ENCODE measurements at places on chromosomes 12 and 14.
A peak's percentile ranks its signal among the peaks of the same experiment; 100 is the strongest.

GRCh38 chr14:56092763-56093162 lies 25.4 kb upstream of the PELI2 start:
- no peak for DNase-seq

DNA sequence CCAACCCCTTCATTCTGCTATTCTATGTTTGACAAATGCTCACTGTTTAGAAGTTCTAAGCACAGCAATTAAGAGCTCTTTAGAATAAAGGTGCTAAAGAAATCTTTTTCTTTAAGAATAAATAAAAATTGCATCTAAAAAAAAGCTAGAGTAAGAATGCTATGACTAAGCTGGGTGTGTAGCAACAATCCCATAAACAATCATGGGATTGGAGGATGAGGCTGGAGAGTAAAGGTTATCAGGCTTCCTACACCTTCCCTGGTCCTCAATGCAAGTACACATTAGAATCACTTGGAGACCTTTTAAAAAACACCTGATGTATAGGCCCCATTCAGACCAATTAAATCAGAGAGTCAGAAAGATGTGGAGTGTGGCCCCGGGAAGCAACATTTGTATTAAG lies 88.3 kb downstream of the CIT start:
- no peak for DNase-seq

- DNase-seq: no peak
These were observed 37.1 kb downstream of the CLIP1 start for GRCh38 chr12:122385171-122386016.

- no peak for DNase-seq
These were observed 17.2 kb downstream of the RILPL1 start for GRCh38 chr12:123516216-123516780.

DNA sequence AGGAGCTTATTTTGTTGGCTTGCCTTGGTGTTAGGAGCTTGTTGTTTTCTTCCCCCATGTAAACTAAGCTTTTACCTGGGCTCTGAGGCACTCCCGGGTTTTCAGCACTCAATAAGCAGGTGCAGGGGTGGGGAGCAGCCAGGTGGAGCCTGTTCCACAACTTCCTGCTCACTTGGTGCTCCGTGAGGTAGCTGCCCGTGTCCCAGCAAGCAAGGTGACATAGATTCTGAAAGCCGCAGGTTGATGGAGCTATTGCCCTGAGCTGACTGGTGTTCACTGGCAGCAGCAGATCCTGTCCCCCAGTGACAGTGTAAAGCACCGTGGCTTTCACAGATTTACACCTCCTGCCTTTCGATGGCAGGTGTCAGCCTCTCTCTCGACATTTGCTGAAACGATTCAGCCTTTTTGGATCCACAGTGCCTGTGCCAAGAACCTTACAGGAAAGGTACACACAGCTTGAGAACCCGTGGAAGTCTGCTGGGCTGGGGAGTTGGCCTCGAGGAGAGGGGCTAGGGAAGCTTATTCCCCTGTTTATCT lies 295.7 kb upstream of the FKBP4 start:
- DNase-seq: no peak

GRCh38 chr14:22897357-22897756 lies 14.3 kb downstream of the REM2 start:
- no peak for DNase-seq

DNA sequence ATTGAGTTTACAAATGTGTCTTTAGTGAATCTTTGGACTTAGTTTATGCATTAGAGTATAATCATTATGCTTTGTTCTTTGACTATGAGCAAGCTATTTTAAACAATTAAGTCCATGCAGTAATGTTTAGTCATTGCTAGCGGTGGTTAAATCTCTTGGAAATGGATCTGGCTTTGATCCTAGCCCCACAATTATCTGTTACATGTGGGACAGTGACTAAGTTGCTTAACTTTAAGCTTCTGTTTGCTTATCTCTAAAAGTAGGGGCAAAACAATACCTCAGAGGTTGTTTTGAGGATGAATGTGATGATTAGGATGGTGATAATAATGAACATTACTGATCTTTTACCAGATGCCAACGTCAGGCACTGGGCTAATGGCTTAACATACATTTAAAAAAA lies 124.2 kb downstream of the NPAS3 start:
- no peak for DNase-seq

DNA sequence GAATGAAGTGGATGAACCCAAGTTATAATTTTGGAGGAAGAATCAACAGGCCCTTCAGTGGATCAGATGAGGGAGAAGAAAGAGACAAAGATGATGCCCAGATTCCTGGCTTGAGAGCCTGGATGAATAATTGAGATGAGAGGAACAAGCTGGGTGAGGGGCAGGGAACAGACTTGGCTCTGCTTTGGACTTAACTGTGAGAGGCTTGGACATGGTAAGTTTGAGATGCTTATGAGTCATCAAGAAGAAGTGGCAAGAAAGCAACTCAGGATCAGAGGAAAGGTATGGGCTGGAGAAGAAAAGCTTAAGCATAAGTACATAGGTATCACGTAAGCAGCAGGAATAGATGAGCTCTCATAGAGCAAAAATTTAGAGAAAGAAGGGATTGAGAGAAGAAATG lies 55.3 kb downstream of the FIGNL2 start:
- DNase-seq: no peak

DNA sequence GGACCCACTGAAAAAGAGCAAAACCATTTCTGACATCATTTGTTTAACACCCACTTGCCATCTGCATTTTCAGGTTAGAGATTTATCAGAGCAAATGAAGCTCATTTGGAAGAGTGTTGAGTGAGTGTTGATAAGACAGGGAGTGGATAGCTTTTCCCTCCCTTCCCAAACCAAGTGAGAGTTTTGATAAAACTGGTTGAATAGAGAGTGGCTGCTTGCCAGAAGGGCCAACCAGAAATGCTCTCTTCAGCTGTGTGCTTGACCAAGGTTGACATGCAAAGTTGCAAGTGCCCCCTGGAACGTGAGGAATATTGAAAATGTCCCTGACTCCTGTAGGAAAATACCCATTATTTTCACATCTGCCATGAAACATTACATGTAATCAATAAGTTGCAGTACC lies 1487.0 kb upstream of the FLRT2 start:
- no peak for DNase-seq

DNA sequence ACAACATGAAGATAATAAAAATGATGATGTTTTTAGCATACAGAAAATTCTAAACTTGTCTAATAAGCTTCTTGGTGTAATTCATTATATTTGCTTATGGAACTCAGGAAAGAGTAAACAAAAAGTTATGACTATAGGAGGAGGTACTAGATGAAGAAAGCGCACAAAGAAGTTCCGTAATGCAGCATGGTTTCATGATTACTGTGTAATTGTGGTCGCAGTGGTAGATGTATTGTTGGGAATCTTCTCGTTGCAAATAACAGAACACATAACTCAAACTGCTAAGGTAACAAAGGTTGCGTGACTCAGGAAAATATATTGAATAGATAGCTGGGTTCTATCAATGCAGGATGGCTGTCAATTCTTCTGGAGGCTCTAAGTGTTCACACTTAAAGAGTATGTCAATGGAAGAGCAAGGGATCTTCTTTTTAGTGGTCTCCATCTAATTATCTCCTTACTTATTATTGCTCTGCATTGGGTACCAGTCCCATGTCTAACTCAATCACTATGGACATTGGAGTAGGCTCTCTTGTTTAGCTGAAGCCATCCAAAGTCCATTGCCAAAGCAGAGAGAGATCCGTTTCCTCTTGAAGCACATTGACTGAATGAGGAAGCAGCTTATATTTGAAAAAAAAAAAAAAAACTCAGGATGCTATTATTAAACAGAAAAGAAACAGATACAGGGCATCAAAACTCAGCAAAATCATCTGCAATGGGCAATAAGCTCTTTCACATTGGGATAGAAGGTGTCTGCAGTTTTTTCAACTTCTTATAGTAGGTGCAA lies 283.4 kb upstream of the ATP2B1 start:
- DNase-seq: no peak

DNA sequence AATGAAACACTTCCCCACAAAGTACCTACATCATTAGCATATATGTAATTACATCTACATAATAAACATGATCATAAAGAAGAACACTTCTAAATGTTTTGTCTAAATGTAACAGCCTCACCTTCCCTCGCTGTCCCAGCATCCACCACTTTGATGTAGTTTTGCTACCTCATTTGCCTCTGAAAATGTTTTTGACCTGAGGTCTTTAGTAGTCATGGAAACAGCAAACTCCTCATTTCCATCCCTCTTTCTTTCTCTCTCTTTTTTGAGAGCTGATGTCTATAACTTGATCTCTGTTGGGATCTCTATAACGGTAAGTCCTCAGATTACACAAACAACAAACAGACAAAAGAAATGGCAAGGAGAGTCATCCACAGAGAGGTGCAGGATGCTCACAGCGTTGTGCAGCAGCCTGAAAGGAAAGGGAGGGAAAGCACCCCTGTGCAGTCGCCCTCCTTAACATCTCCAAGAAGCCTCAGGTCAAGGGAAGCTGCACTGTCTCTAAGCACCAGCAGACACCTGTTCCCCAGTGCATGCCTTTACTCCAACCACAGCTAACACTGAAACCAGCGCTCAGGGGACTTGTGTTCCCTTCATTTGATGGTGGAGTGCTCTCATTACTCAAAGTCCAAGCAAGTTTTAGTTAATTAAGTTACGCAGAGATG lies 268.7 kb downstream of the TMEM132D start:
- no peak for DNase-seq

DNA sequence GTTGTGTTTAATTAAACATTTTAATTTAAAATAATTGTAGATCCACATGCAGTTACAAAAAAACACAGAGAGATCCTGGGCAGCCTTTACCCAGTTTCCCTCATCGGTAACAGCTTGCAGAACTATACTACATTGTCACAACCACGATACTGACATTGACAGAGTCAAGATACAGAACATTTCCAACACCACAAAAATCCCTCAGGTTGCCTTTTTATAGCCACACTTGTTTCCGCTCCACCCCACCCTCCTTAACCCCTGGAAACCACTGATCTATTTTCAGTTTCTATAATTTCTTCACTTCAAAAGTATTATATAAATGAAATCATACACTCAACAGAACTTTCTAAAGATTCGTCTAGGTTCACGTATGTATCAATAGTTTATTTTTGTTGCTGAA lies 458.8 kb upstream of the SOX5 start:
- no peak for DNase-seq

DNA sequence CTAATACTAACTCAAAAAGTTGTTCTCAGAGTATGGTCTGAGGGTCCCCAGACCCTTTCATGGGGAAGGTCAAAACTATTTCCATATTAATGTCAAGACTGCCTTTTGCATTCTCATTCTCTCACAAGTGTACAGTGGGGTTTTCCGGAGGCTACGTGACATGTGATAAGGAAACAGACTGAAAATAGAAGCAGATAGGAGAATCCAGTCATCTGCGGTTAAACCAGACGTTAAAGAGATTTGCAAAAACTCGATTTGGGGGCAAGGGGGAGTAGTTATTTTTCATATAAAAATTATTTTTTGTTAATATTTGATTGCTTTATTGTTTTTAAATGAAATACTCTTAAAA lies 1.0 kb upstream of the NAP1L1 start:
- peak; percentile 53 for DNase-seq

- DNase-seq: no peak
These were observed 21.0 kb upstream of the PLEKHG3 start for GRCh38 chr14:64683264-64683663.

GRCh38 chr12:89949457-89950195 lies 241.0 kb upstream of the ATP2B1 start:
- DNase-seq: peak; percentile 36

DNA sequence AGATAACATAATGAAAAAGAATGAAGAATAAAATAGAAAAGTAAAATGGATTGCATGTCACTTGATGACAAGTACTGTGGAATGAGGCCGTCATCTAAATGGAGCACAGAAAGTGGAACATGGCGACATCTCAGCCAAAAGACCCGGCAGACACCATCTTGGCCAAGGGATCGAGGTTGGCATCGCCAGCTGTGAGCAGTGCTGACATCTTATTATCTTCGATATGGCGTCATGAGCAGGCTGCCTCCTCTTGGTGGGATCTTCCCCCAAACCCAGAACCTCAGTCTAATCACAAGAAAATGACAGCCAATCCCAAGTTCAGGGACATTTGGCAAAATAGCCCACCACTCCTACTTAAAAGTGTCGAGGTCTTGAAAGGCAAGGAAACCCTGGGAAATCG lies 15.1 kb downstream of the SERPINA5 start:
- no peak for DNase-seq

DNA sequence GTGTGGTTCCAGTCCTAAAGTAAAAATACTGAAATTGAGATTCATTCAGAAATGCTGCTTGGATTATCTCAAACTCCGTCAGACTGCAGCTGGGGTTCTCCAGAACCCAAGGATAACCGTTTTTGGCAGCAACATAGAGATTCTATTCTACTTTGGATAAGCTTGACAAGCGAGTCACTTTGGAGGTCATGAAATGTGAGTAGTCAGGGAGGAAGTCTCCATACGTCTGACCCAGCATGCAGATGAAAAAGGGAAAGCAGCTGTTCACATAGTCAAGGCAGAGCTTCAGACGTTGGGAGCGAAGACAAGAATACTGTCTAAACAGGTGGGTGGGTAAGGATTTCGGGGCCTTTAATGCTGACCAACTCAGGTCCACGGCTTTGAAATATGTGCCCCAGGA lies 14.9 kb upstream of the HSP90B1 start:
- no peak for DNase-seq

GRCh38 chr12:15540005-15540404 lies 217.7 kb downstream of the PTPRO start:
- DNase-seq: no peak

DNA sequence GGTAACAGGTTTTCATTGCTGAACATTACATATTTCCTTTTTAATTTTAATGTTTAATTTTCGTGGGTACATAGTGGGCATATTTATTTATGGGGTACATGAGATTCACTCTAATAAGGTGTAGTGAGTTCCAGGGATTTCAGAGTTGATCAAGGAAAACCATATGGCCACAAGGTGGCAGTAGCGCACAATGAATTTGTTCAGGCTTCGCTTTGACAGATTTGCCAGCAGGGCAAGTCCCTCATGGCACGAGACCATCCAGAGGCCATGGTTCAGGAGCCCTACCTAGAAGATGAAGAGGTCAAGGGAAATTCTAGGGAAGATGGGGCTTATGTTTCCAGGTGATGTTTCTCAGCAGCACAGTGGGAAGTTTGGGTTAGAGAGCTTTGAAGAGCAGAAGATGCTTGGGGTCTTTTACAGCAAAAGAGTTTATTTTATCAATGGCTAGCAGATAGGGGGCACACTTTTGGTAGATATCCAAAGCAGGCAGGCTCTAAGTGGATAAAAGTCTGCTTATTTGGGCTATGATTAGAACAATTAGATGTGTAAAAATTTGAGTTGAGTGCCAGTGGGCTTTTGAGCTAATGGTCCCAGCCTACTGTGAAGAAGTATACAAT lies 1004.4 kb downstream of the AACS start:
- DNase-seq: peak; percentile 64

GRCh38 chr14:93046705-93047050 lies 69.0 kb downstream of the ITPK1 start:
- no peak for DNase-seq

- DNase-seq: no peak
These were observed 26.5 kb downstream of the KRT80 start for GRCh38 chr12:52165096-52165855.
